Activated naive CD4-positive, alpha-beta T cell treated with anti-CD3 and anti-CD28 coated beads, Interleukin-2, amount 10 ng/mL, durations not matched to agents 5 hours and 36 hours (primary cell): ENCODE measurements at places on chromosomes 5 and 9. TPM values are rescaled to one million over a fixed set of nuclear protein-coding genes. Genes with fewer than 3 reads are reported as not detected.

PCDHB6 gene
- not detected for total RNA-seq

BTNL8 gene
- not detected for total RNA-seq

MED10 gene
- 54.6 TPM for total RNA-seq

ASTN2 gene
- 2.9 TPM for total RNA-seq

N4BP3 gene
- 3.4 TPM for total RNA-seq

NFIL3 gene
- 28.3 TPM for total RNA-seq

CARD6 gene
- 4.3 TPM for total RNA-seq
